Right ventricle myocardium superior (tissue), 1 donor: ENCODE measurements at places on chromosomes 6 and 20.
A peak's percentile ranks its signal among the peaks of the same experiment; 100 is the strongest.

DNA sequence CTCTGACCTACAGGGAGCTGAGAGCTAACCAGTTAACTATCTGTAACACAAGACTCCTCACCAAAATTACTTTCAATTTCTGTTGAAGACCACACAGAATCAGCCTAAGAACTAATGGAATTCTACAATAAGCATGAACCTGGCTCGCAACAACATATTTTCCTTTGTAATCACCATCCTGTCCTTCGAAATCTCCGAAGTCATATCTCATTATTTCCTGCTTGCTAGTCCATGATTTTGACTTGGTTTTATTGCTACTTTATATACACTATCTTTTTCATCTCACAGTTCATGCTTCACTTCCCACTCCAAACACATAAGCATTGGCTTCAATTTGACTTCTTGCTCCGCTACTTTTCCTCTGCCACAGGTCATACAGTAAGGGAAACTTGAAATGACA, 405.8 kb upstream of the FKBP1C start:
- no peak for DNase-seq

DNA sequence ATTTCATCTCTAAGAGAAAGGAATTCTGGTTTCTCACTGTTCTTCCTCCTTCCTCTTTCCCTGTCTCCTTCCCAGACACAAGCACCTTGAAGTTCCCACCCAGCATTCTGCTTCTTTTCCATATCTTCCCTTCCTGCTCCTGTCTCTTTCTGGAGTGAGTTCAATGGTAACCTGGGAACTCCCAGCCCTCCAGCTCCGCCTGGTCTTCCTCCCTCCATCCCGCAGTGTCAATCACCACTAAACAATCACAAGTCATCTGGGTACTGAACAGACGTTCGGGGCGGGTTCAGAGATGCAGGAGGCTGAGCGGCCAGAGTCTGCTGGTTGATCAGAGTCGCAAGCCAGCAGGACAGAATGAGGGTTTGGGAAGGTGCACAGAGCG, 7.7 kb downstream of the TTBK1 start:
- DNase-seq: no peak

DNA sequence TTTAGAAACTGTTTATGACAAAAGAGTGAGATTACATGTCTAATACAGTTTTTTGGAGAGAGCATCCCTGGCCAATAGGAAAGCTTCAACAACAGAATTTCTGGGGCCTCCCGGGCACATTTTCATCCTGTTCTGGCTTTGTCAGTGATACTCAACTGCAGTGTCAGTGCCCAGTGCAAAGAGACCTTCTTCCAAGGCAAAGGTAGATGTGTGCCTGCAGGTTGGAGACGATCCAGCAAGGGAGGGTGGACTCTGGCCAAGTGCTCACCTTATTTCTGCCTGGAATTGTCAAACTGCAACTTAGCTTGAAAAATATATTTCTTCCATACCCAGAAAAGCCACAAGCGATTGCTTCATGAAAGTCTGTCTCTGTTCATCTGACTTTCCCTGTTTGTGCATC, 211.6 kb upstream of the SNX9 start:
- DNase-seq: no peak

DNA sequence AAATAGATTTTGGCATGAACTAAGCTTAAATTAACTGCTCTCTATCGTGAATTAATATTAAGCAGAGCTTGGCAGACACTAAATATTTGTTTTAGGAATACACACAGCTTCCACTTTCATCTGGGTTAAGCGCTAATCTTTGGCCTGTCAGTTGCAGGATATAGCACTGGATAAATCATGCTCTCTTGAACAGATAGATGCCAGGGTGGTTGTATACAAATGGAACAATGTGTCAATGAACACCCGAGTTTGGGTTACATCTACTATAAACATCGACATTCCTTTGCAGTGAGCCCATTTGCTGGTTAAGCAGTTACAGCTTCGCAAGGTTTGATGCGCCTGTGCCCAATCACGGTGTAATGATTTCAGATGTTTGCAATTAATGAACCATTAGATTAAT, 338.2 kb upstream of the ZFP64 start:
- DNase-seq: no peak

- peak; percentile 80 for DNase-seq
Measured at GRCh38 chr20:31485450-31486339, 10.6 kb downstream of the REM1 start.

DNA sequence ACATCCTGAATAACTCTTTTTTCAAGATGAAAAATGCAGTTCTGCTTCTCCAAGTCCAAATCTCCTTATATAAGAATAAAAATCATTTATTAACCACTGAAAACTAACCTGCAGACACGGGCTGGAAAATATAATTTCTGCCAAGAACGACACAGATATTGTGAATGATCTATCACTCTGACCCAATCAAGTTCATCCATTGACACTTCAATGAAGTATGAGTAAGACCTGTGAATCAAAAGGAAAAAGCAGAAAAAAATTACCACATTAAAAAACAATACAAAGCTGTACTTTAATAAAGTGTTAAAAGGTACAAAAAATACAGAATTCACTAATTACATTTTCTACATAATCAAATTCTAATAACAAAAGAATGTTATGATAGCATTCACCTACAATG, 62.2 kb downstream of the BTBD9 start:
- DNase-seq: no peak

GRCh38 chr6:96460052-96460700, 61.4 kb upstream of the UFL1 start:
- no peak for DNase-seq

GRCh38 chr20:3483784-3484183, 13.0 kb downstream of the ATRN start:
- DNase-seq: no peak
